Activated CD4-positive, alpha-beta T cell treated with anti-CD3 and anti-CD28 coated beads, Interleukin-2, amount 10 ng/mL, durations not matched to agents 24 days and 14 days (primary cell): ENCODE measurements at places on chromosomes 3 and 15. TPM values are rescaled to one million over a fixed set of nuclear protein-coding genes. Genes with fewer than 3 reads are reported as not detected.

DNA sequence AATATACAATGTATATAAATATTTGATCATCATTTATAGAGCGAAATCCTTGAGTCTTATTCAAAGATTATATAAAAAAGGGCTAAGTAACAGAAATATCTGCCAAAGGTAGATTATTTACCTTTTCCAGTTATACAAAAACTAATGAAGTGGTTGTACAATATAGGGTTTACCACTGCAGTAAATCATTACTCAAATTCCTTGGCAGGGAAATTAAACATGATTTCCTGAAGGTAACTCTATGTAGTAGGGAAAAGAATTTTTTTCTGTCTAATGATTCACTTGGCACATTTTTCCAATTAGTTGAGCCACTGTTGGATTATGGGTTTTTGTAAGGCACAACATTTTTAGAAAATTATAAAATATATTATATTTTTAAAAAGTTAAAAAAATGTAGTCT is 129.6 kb downstream of the NR2F2 start:
- DNase-seq, result no peak

- DNase-seq, result no peak
Observed at GRCh38 chr3:111769110-111769991, 89.7 kb upstream of the PHLDB2 start.

SLC12A8 gene
- total RNA-seq, result 1.1 and 1.2 TPM in 2 replicates

CAMP gene
- not detected in 2 replicates for total RNA-seq

DNA sequence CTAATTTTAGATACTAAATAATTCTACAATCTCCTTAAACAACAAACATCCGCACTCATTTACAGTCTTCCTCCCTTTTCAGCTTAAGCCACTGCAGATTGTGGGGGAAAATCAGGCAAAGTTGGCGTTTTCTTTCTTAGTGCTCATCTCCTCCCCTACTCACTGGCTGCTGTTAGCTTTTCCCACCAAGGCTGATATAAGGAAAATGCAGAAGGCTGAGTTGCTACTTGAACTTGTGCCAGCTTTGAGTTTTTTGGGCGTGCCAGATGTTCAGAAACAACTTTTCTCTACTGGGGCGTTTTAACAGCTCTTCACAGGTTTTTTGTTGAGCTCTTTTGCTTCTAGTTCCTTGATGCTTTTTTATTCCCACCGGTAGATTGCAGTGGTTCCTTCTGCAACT is 222.0 kb downstream of the PYDC2 start:
- no peak for DNase-seq

MASP1 gene
- not detected in 2 replicates for total RNA-seq

KCNH8 gene
- not detected in 2 replicates for total RNA-seq

DNA sequence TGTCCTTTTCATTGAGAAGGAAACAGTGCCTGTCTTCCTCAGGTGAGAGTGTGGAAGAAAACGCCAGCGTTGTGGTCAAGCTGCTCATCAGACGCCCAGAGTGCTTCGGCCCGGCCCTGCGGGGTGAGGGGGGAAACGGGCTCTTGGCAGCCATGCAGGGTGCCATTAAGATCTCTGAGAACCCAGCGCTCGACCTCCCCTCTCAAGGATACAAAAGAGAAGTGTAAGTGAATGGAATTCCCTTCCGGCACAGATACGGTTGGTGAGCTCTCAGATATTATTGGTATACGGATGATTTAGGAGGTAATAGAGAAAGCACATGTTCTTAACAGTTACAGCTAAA is 245.7 kb upstream of the CHRM5 start:
- no peak for DNase-seq

SCN11A gene
- not detected in 2 replicates for total RNA-seq

CRYBG3 gene
- 8.1 and 8.3 TPM in 2 replicates for total RNA-seq

DNA sequence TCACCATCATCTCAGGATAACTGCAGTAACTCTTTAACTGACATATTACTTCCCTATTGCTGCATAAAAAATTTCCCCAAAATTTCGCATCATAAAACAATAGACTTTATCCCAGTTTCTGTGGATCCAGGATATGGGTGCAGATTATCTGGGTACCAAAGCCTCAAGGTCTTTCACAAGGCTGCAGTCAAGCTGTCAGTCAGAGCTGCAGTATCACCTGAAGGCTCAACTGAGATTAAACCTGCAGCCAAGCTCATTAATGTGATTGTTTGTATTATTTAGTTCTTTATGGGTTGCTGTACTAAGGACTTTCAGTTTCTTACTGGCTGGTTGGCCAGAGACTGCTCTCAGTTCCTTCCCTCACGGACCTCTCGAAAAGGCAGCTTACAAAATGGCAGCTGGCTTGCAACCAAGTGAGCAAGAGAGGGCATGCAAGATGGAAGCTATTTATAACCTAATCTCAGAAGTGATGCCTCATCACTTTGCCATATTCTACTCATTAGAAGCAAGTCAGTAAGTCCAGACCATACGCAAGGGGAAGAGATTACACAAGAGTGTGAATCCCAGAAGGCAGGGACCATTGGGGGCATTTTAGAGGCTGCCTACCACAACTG is 54.9 kb downstream of the DCUN1D1 start:
- no peak for DNase-seq
